Esophagus mucosa (tissue), 1 donor: ENCODE measurements at places on chromosomes 2 and 18. TPM values are rescaled to one million over a fixed set of nuclear protein-coding genes. Genes with fewer than 3 reads are reported as not detected.

The LRRC30 gene
- not detected for total RNA-seq

The ANKRD62 gene
- total RNA-seq, result 0.48 TPM

The C2orf81 gene
- 0.56 TPM for total RNA-seq

The ARL5A gene
- total RNA-seq, result 55.7 TPM

The SCN1A gene
- not detected for total RNA-seq

The CTDP1 gene
- total RNA-seq, result 10.7 TPM

The CFAP221 gene
- not detected for total RNA-seq

The ELAC1 gene
- 5.5 TPM for total RNA-seq

The DPP10 gene
- not detected for total RNA-seq

- ATAC-seq, result no peak
These were observed 508.9 kb downstream of the FBXO15 start for GRCh38 chr18:73638709-73639108.

GRCh38 chr18:57981308-57982028 is 62.6 kb upstream of the NEDD4L start:
- no peak for ATAC-seq

DNA sequence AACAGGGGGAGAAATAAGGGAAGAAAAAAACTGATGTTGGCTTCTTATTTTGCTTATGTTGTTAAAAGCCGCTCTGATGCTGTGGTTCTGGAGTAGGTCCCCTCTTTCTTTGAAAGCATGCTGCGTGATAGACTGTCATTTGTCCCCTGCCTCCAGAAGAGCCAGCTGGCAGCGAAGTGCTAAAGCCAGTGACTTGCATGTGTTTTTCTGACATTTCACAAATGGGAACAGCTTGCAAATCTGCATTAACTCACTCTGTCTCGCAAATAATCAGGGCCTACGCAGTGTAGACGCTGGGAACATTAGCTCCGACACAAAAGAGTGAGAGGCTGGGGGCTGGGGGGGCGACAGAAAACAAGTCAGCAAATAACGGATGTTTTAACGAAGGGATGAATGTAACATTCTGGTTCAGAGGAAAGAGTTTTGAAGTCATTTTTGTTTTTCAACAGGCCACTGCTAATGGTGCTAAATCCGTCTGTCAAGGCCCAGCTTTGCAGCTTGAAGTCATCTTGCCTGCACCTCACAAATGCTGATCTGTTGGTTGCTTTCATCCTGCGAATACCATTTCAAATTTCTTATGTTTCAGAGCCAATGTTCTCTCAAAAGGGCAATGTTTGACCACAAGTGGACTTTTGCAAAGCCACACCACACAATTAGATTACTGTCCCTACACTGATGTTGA is 68.8 kb upstream of the PIK3C3 start:
- ATAC-seq, result no peak

GRCh38 chr2:240333985-240334384 is 101.5 kb upstream of the GPC1 start:
- no peak for ATAC-seq

- no peak for ATAC-seq
These were observed 184.8 kb downstream of the NCK2 start for GRCh38 chr2:105929516-105929915.

DNA sequence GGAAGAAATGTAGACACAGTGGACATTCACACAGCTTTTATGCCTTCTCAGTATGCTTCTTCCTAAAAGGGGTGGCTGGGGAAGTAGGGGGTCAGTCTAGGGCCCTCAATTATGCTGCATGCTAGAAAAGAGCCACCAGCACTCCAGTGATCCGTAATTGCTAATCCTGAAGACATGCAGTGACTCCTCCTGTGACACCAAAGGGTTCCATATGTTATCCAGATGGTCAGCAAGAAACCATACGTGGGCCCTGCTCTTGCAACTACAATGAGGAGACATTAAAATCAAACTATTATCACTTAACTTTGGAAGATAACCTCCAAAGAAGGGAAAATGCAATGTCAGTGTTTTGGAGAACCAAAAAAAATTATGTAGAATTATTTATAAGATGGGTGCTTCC is 143.4 kb upstream of the LYPD1 start:
- ATAC-seq, result no peak

- no peak for ATAC-seq
These were observed 5.2 kb downstream of the PNKD start for GRCh38 chr2:218275371-218276072.

DNA sequence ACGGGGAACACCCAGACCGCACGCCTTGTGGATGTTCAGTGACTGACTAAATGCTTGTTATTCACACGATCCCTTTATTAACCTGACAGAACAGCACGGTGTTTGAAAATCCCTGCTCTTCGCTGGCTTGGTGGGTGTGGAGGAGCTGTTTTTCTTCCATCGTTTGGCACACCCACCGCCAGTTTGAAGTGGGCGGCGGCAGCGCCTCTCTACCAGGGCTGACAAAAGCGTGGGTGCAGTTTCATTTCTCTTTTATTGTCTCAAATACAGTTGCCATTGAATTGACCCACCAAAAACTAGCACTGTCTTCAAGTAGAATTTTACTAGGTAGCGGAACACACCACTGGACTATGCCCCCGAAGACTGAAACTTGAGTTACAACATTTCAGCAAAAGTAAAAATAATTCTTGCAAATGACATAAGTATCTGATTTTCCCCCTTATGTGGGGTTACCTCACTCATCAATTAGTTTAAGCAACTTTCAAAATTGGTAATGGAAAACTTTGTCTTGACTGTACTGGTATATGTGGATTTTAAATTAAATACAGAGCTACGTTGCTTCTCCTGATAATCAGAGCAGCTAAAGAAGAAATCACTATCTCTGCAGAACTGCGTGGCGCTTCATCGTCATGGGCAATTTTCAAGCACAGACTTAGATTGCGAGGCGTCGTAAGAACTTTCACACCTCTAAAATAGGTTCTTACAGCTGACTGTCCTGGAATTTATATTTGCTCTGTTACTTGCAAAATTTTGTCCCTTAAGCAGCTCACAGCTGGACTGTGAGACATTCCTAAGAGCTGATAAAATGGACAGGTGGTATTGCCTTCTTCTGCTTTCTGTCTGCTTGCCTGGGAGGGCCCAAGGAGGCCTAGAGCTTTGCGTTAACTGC is 60.9 kb downstream of the LDLRAD4 start:
- ATAC-seq, result no peak

DNA sequence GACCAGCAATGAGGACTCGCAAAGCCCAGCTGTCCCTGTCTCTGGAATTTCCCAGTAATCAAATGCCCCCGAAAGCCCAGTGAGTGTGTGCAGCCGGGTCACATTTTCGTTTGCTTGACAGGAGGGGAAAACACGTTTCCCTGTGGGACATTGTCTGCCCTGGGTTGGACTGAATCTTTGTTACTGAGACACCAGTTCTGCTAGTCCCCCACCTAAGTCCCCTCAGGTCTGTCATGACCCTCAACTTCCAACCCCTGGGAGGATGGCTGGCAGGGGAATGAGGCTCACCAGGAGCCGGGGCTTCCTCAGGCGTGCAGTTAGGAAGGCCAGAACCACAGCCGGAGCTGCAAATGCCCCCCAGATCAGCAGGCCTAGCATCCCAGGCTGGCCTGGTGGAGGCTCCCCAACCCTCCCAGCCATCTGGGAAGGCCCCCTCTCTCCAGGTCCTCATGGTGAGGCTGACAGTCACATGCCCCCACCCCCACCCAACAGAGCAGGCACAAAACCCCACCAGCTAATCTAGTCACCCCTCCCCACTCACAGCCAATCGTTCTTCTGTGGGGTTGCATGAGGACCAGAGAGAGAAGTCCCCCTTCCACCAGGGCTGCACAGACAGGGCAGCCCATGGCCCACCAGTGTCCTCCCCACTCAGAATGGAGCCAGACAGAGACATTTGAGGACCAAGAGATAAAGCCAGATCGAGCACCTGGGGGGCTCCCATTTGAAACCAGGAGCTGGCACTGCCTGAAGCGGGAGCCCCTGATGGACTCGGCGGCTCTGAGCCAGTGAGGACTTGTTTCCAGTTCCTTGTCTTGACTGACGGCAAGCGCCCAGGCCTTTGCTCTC is 33.6 kb downstream of the CYP26B1 start:
- ATAC-seq, result no peak

GRCh38 chr2:101549371-101549770 is 74.5 kb upstream of the RFX8 start:
- ATAC-seq, result no peak

- ATAC-seq, result no peak
These were observed 71.9 kb downstream of the VWC2L start for GRCh38 chr2:214482728-214483127.

DNA sequence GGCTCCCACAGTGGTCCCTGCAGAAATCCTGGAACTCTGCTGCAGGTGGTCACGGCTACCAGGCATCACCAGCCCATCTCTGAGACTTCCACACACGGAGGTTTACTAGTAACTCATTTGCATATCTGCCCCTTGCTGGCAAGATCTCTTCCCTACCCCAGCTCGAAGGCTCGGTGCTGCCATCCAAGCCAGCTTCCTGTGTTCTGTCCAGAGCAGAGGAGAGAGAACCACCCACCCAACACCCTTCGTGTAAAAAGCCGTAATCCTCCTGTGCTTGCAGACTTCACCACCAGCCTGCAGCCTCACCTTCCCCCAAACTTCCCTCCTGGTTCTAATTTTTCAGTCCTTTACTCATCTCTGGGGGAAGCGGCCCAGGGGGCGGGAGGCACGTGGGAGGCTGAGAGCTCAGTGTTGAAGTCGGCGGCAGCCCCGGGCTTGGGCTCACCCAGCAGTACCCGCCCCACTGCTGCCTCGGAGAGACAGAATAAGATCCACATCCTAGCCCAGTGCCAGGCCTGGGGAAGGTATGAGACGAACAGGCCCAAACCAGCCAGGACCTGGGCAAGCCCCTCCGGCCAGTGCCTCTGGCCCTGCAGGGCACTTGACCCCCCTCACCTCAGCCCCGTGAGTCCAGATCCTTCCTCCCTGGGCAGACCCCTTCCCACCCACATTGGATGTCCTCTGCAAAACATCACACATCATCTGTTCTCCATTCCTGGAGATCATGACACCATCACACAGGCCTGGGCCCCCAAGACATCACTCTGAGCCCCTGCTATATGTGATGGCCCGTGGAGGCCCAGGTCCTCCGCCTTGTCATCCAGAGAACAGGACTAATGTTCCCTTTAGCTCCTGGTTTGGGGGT is 145.8 kb upstream of the ID2 start:
- no peak for ATAC-seq

GRCh38 chr2:60215386-60215901 is 338.0 kb downstream of the BCL11A start:
- no peak for ATAC-seq

- no peak for ATAC-seq
These were observed 4.7 kb downstream of the DPYSL5 start for GRCh38 chr2:26852405-26853306.

GRCh38 chr18:79380816-79381806 is 14.6 kb upstream of the NFATC1 start:
- peak; percentile 17 for ATAC-seq

- no peak for ATAC-seq
These were observed 107.3 kb downstream of the CPS1 start for GRCh38 chr2:210663631-210664089.

DNA sequence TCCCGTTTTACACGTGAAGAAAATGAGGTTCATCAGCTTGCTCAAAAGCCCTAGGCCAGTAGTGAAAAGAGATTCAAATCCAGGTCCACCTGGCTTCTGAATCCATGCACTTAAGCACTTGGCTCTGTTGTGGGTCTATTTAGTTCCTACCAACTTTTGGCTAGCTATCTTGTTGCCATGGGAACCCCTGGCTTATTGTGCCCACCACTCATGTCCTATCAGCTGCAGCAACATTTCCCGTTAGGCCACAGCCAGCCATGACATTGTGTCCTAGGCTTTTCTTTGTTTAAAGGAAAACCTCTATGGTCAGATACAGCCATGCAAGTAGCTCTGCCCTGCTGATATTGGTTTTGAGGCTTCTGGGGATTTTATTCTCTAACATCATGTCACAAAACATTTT is 49.8 kb downstream of the PLEK start:
- ATAC-seq, result no peak

- no peak for ATAC-seq
These were observed 293.0 kb downstream of the RDH14 start for GRCh38 chr2:18267501-18267900.

DNA sequence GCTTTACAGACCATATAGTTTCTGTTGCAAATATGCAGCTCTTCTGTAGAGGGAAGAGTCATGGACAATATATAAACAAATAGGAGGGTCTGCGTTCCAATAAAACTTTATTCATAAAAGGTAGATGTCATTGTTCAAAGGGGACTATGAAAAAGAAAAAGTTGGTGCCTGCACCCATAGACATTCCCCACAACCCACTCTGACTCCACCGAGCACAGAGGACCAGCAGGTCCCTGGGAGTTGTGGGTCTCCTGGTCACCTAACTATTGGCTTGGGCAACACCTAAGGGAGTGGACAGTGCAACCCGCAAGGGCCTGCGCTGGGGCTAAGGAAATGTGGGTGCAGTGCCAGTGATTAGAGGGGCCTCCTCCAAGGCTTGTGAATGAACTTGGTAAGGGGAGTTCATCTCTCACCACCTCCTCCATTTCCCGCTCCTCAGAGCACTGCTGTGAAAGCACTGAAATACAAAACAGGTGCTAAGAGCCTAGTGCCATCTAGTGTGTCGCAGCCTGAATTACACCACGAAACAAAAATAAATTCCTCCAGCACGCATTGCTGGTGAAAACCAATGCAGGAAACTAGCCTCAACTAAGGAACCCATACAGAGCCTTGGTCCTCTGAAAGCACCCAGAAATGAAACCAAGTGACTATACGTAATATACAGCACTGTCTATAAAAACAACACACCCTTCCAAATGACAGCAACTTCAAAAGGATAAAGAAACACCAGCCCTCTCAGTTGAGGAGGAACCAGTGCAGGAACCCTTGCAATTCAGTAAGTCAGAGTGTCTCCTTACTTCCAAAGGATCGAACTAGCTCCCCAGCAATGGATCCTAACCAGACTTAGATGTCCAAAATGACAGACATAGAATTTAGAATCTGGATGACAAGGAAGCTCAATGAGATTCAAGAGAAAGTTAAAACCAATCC is 166.6 kb downstream of the RNF144A start:
- peak; percentile 55 for ATAC-seq

GRCh38 chr2:208224802-208225201 is 30.1 kb downstream of the IDH1 start:
- ATAC-seq, result no peak

DNA sequence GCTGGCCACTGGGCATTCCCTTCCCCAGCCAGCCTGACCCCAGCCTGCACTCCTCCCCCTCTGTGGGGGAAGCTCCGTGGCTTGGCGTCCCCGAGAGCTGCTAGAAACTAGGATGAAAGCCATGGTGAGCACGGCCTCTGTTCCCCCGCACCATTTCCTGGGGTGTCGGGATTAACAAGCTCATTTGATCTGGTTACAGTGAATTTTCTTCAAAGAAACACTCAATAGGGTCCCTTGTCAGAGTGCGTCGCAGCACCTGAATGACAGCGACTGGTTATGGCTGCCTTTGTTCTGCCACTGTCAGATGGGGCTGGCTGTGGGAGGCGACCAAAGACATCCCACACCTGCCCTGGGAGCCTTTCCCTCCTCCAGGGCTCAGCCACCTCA is 7.7 kb upstream of the ALPI start:
- no peak for ATAC-seq

GRCh38 chr18:49503931-49504330 is 16.9 kb upstream of the C18orf32 start:
- no peak for ATAC-seq

GRCh38 chr2:21453723-21454450 is 330.1 kb downstream of the TDRD15 start:
- ATAC-seq, result no peak
